Stimulated activated CD4-positive, alpha-beta T cell treated with anti-CD3 and anti-CD28 coated beads, Interleukin-4, amount 100 ng/mL, for 48 hours (primary cell): ENCODE measurements at places on chromosomes 12 and 14.

DNA sequence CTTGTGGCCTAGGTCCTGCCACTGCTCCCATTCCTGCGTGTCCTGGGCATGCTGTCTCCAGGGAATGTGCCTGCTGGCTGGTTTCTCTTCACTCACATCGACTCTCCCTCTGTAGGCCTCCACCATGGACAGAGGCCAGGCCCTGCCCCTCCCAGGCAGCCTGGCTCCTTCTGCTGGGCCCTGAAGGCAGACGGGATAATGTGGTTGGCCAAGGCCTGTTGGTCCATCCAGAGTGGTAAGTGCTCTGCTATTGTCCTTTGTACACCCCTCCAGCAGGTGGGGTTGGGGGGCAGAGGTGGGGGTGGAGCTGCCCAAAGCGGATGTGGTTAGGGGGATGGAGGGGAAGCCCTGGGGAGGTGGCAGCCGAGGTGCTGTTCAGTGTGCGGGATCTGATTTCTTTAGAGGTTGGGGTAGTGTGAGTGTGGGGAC lies 9.5 kb upstream of the NR4A1 start:
- no peak for DNase-seq

- no peak for DNase-seq
Measured at GRCh38 chr12:125418902-125419564, 353.8 kb downstream of the AACS start.

DNA sequence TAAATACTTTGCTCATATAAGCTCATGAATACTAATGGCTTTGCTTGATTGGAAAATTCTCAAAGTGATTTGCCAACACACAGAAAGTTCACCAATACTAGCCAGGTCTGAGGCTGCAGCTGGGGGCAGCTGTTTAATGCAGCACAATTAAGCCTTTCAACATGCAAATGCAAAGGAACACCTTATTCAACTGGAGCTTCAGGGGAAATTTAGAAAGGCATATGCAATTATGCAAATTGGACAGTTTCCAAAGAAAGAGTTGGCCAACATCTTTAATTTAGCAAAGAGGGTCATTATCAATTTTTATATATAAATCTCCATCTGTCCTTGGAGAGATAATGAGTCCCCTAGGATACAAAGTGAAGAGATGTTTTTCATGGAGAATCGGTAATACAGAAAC lies 40.2 kb upstream of the OTOGL start:
- no peak for DNase-seq

GRCh38 chr14:64681796-64682710 lies 22.2 kb upstream of the PLEKHG3 start:
- no peak for DNase-seq

GRCh38 chr12:10358131-10358530 lies 31.7 kb downstream of the KLRK1 start:
- no peak for DNase-seq

GRCh38 chr12:104909761-104910160 lies 48.3 kb downstream of the SLC41A2 start:
- DNase-seq, result no peak

DNA sequence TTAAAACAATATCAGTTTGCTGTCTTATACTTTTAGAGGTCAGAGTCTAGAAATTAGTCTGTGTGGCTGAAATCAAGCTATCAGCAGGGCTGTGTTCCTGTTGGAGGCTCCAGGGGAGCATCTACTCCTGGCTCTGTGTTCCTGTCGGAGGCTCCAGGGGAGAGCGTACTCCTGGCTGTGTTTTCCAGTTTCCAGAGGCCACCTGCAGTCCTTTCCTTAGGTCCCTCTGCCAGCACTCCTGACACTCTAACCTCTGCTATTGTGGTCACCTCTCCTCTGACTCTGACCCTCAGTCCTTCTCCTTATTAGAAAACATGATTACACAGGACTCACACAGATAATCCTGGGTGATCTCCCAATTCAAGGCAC lies 1140.7 kb upstream of the TMEM132C start:
- no peak for DNase-seq

DNA sequence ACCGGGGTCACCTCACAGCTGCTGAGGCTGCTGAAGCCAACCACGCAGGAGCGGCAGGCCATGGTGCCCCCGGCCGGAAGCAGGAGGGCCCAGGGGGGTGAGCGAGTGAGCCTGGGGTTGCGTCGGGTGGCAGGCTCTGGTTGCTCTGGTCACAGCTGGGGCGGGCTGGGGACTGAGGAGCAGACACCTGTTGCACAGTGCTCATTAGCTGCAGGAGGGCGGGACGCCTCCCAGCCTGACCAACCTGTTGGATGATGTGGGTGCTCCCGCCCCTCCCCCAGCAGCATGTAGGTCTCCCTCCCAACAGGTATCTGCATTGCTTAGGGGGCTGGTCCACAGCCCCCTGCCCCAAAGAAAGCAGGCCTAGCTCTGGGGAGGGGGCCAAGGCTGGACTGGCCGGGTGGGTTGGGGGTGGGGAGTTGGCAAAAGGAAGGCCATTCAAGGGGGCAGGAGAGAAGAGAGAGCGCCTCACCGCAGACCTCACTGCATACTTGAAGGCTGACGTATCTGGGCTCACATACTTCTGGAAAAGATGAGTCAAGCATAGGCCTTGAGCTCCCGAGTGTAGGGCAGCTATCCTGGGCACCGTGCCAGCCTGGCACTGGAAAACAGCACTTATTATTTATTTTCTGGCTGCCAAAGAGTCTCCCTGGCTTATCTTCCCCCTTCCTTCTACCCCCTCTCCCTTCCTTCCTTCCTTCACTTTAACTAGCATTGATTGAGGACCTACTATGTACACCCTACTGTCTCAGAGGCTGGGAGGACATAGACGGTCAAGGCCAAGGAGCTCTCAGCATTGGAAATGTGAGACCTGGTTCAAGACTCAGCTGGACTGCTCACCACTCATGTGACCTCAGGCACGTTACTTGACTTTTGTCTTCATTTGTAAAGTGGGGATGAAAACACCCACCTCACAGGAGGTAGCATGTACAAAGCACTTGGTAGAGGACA lies at the start of gene KRT80:
Gene KRT80, minus strand, starts transcription at position 174 of the 951 bp plus-strand sequence. Its CDS starts 112 bp downstream, at position 62.
- peak; percentile 13 for DNase-seq

- DNase-seq, result no peak
Measured at GRCh38 chr14:50953502-50953901, 9.2 kb upstream of the PYGL start.

GRCh38 chr12:130815028-130815741 lies 23.9 kb downstream of the STX2 start:
- DNase-seq, result no peak

- no peak for DNase-seq
Measured at GRCh38 chr14:95871531-95871930, 5.1 kb upstream of the TUNAR start.

- no peak for DNase-seq
Measured at GRCh38 chr12:104340177-104340576, 36.6 kb downstream of the EID3 start.

DNA sequence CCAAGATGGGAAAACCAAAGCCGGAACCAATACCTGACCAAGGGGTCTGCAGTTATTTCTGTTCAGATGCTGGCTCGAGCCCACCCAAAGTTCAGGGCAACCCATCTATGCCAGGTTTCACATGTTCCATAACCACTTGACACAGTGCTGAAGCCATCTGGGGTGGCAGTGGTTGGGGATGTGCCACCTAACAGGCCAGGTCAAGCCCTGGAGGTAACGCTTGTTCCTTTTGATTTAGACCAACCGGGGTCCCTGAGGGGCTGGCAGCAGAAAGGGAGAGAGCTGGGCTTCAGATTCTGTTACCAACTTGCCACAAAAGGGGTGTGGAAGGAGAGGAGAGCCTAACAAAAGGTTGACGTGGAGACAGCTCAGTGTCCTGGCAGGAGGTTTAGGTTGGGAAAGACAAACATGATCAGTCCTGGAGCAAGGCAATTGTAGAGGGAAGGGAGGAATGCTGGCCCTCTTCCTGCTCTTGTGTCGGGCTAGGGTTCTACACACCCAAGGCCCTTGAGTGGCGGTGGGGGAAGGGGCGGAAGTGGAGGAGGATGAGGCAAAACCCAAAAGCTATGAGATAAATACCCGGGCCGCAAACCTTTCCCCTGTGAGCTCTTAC lies 31.9 kb downstream of the CACNA2D4 start:
- no peak for DNase-seq

GRCh38 chr12:117030187-117030900 lies 68.9 kb downstream of the TESC start:
- DNase-seq, result no peak

DNA sequence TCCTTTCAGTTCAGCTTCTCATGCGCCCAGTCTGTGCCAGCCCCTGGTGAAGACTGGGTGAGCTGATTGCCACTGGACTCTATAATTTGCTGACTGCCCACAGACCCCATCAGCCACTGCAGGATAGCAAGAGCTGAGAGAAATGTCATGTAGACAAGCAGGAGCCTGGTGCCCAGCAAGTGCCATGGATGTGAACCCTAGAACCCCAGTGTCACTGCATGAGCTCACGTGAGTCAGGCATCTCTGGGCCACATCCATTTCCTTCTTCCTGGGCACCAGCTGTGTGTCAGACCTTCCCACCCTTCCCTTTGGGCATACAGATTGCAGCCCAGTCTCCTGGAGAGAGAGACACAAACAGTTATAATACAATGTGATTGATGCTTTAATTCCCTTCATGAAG lies 73.8 kb downstream of the NTF3 start:
- no peak for DNase-seq

- no peak for DNase-seq
Measured at GRCh38 chr12:26798023-26798422, 35.0 kb downstream of the ITPR2 start.

DNA sequence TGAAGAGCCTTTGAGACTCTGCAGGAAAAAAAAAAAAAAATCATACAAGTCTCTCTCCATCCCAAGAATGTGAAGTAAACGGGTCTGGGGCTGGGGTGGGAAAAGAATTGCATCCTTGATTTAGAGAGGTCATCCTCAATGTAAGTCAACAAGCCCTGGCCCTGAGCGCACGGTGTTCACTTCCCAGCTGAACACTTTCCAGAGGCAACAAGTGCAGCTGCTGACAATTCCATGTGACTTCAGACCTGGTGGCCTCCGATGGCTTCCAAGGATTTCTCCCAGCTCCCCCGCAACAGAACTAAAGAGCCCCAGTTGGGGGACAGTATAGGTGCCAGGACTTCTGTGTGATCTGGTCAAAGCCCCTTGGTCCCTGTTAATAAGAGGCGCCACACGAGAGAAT lies 2.4 kb downstream of the RILPL1 start:
- no peak for DNase-seq

DNA sequence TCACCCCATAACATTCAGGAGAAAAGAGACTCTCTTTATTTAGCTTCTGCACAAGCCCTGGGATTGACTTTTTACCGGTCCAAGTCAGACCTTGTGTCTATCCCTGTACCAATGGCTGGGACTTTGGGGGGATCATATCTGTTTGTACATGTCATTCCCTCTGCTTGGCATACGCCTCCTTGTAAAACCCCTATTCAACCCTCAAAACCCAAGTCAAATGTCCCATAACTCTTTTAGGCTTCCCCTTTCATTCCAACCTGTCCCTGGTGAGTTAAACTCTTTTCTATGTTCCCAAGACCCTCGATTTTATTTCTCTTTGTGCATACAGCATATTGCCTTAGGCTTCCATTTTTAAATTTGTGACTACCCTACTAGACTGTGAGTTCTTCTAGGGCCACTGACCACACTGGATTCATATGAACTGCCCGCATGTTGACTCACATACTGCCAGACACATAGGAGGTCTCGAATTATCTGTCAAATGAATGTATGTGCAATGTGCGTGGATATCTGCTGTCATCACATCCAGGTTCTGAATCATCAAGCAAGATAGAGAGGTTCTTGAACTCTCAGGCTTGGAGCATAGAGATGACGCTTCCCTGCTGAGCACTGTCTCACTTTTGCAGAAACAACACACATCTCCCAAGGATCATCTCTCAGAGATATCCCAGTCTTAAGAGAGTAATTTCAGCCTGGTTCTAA lies 548.6 kb upstream of the TBX3 start:
- no peak for DNase-seq

DNA sequence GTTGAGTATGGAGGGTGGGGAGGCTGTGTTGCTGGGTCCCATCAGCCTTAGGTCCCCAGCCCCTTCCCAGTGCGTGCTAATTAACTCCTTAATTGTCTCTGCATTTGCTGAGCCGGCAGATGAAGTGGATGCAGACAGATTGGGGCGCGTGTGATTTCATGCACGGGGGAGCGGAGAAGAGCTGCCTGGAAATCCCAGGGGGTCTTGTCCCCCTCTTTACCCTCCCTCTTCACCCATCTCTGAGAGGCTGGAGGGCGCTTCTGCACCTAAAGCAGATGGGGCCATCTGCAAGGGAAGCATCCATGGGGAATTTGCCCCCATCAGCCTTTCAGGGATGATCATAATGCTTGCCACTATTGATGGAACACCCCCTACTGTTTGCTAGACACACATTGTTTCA lies 4.4 kb upstream of the ASIC1 start:
- no peak for DNase-seq

DNA sequence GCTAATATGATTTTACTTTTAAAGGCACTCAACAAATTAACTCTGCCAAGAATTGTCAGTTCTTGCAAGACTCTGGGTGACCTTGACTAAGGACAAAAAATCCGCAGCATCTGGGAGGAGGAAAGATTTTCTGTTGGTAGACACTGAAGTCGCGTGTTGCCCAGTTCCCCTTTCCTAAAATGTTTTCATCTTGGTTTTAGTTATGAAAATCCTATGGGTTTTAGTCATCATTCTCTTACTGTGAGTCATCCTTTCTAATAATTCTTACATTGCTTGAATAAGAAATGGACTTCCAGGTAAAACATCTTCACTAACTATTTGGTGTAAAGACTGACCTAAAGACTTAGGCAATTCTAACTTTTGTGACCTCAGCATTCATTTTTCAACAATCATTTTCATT lies 9.1 kb downstream of the GSG1 start:
- DNase-seq, result no peak

DNA sequence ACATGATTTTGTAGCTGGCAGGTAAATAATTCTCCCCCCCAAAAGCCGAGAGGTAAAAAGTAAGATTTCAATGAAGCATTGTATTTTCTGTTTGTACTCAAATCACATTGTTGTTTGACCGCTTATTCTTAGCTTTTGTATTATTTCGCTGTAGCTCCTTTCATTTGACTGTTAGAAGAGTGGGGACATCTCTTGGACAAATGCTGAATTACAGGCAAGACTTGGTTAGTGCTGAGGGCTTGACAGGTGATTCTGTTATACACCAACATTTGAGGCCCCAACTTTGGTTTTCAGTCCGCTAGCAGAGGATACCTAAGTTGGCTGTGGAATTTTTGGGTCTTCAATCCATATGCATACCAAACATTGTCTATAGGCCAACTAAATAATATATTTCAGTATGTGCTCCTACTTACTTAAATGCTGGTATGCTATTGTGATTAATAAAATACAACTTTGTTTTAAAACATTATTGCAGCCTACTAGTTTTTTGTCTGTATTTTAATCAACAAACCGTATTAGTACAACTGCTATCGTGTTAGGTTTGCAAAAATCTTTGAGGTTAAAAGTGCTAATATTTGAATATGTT lies 102.2 kb downstream of the ERC1 start:
- DNase-seq, result no peak

- no peak for DNase-seq
Measured at GRCh38 chr14:96189281-96189711, 15.3 kb upstream of the BDKRB2 start.

DNA sequence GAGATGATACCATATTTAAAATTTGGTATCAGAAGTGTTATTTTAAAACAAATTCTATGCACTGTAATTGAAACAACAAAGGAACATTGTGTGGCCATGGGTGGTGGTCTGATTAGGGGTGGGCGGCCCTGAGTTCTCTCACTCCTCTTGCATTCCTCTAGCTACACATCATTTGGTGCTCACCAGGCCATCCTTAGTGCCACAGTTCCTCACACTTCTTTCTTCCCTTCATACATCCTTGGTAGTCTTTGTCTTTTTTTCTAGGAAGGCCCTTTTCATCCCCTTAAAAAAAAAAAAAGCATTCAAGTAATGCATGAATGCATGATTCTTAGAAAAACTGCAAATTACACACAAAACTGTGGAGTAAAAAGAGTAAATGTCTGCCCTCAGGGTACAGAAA lies 2.4 kb upstream of the MANSC4 start:
- DNase-seq, result no peak
